RWPE1 (cell line): ENCODE measurements at places on chromosomes 13 and 19.

GRCh38 chr19:1967087-1967608 is 26.2 kb downstream of the CSNK1G2 start:
- DNase-seq = no peak

GRCh38 chr19:28706693-28707092 is 506.3 kb downstream of the UQCRFS1 start:
- no peak for DNase-seq

DNA sequence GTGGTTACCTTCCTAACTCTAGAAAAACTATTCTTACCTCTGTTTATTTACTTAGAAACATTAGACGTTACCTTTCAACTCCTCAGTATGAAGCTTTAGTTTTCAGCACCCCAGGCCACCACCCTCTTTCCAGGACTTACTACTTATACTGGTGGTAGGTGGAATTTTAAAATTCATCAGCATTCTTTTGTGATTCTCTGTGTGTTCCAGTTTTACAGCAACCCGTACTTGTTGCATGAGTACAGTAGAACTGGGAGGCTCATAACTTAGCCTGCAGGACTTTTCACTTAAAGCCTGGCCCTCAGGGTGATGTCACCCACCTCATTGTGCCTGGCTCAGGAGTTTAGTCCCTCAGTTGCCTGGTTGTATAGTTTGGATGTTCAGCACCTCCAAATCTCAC is 49.4 kb upstream of the ALOX5AP start:
- no peak for DNase-seq

- DNase-seq = no peak
Measured at GRCh38 chr13:44088411-44088810, 208.7 kb downstream of the LACC1 start.

GRCh38 chr19:33953592-33953991 is 156.9 kb downstream of the KCTD15 start:
- DNase-seq = no peak

- DNase-seq = peak; percentile 65
Measured at GRCh38 chr19:43078311-43078710, 4.2 kb downstream of the PSG2 start.

DNA sequence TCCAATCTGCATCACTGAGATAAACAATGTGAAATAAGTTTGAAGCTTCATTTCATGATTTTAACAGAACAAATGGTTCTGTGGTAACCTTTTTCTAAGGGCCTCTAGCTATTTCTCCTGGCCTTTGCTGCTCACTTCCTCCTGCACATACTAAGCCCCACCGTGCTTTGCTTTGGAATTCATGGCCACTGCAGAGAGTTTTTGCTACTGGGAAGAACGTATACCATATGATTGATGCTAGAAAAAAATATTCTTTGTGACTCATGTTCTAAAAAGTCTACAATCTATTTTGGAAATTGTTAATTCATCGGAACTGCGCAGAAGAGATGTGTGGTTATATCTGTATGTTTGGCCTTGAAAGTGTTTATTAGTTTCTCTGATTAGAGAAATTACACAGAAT is 747.3 kb downstream of the PCDH9 start:
- no peak for DNase-seq

DNA sequence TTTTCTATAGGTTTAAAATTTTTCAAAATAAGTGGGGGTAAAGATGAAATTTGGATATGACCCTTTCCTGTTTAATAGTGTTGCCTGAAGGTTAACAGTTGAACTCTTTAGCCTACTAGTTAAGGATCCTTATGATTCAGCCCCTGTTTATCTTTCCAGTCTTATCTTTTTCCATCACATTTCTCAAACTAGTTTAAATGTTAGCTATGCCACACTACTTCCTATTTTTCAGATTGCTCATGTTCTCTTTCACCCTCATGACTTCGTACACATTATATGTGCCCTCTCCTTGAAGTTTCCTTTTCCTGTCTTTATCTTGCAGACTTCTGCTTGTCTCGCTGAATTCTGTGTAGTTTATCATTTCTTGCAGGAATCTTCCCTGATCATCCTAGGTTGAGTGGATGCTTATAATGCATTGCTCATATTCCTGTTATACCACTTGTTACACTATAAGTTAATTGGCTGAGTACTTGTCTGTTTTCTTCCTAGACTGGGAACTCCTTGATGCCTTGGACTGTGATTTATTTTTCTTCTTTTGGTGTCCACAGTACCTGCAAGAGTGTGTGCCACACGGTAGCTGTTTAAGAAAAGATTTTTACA is 86.7 kb downstream of the FNDC3A start:
- DNase-seq = no peak

- DNase-seq = no peak
Measured at GRCh38 chr19:14941189-14941588, at the start of gene OR7C2. TSS of gene OR7C2 (plus strand) at chr19:14941489. CDS start at chr19:14941489, 0 bp downstream.

GRCh38 chr19:28454083-28454482 is 758.9 kb downstream of the UQCRFS1 start:
- no peak for DNase-seq

GRCh38 chr19:791567-792305 is 5.5 kb upstream of the PTBP1 start:
- no peak for DNase-seq

- DNase-seq = peak; percentile 23
Measured at GRCh38 chr19:49767381-49767780, 580 bp downstream of the AP2A1 start.

DNA sequence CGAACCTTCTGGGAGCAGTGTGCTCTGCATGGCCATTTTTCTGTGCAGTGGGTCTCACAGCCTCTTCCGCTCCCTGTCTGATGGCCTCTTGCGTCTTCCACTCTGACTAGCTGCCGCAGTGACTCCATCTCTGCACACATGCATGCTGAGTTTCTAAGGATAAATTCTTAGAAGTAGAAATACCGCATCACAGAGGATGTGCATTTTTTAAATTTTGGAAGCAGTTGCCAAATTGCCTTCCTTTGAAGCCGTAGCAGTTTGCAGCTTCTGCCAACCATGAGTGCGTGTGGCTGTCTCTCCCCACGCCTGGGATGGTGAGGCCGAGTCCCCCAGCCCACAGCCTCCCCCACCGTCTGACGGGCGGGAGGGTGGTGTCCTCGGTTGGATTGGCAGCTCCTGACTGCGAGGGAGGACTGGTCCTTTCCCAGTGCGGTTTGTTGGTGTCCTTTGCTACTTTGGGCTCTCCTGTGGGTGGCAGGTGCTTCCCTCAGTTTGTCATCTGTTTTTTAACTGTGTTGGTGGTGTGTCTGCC is 9.8 kb downstream of the FZR1 start:
- DNase-seq = no peak
